RWPE1 (cell line): ENCODE measurements at places on chromosomes 6 and 20.

DNA sequence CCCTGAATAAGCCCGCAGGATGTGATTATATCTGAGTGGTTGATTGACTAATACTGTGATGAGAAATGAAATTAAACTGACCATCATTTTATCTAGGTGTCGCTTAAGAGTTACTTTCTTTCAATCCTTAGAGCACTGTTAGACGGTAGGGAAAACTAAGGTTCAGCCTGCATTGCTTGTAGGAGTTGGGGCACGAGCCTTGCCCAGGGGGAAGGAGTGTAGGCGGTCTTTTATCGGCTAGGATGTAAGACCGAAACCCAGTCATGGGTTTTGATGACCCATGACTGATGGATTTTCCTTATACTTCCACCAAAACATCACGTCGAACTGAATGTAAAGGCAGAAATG lies 392 bp upstream of the TASP1 start:
- no peak for DNase-seq

- no peak for DNase-seq
These were observed 77.9 kb upstream of the PAK5 start for GRCh38 chr20:9916761-9917160.

- no peak for DNase-seq
These were observed 510.5 kb downstream of the HACE1 start for GRCh38 chr6:104349191-104349590.

- DNase-seq = no peak
These were observed 202.6 kb downstream of the CD109 start for GRCh38 chr6:73898599-73898998.

- DNase-seq = no peak
These were observed 46.5 kb downstream of the PLCG1 start for GRCh38 chr20:41183831-41184230.

GRCh38 chr6:136036601-136037000 lies 185.1 kb downstream of the PDE7B start:
- no peak for DNase-seq

GRCh38 chr6:62285612-62286469 lies at the start of gene KHDRBS2:
Gene KHDRBS2, minus strand, starts transcription at chr6:62286225.
- peak; percentile 11 for DNase-seq

- DNase-seq = peak; percentile 78
These were observed 26.8 kb downstream of the HLA-E start for GRCh38 chr6:30515944-30516753.

- DNase-seq = no peak
These were observed 62.1 kb downstream of the SLC24A3 start for GRCh38 chr20:19274412-19275015.
